Urothelium cell line (cell line): ENCODE measurements at places on chromosomes 1 and 21.

GRCh38 chr1:1437904-1438376 lies 2.5 kb downstream of the VWA1 start:
- DNase-seq, result no peak

- no peak for DNase-seq
Observed at GRCh38 chr1:29679828-29680558, 443.7 kb downstream of the PTPRU start.

DNA sequence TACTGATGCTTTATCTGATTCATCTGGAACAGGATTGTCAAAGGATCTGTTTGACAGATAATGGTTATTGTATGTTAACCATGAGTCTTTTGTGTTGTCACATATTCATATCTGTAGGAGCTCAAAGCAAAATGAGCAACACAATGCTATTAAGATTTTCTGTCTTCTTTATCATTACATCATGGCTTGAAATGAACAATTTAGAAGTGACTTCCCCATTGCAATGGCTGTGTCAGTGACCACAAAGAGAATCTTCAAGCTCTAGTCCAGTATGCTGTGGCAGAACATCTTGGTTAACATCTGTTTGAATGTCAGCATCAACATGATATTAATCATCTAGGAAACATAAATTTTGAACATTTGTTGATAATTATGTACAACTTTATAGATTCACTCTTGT lies 1148.5 kb downstream of the PLA2G4A start:
- no peak for DNase-seq

- DNase-seq, result no peak
Observed at GRCh38 chr1:4126731-4127591, 226.9 kb upstream of the C1orf174 start.

GRCh38 chr1:80633947-80634706 lies 1166.6 kb upstream of the ADGRL2 start:
- DNase-seq, result no peak

GRCh38 chr21:31682620-31683019 lies 23.1 kb downstream of the SOD1 start:
- DNase-seq, result no peak

- DNase-seq, result no peak
Observed at GRCh38 chr1:43976890-43977289, 2.1 kb upstream of the B4GALT2 start.

DNA sequence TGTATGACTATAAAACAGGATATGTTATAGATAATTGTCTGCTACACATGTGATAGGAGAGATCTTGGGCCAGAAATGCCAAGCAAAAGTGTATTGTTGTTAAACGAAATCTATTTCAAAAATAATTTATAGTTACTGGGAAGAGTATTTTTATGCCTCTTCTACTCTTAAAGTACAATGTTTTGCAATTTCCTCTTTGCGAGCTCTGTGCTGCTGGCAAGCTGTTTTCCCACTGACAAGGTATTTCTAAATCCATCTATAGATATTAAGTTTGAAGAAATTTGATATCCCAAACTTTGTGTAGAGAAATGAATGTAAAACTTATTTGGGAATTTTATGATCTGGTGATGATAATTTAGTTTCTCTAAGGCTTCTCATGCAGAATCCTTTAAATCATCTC lies 63.3 kb upstream of the PTGFR start:
- DNase-seq, result no peak

GRCh38 chr1:18320051-18320450 lies 160.7 kb upstream of the KLHDC7A start:
- no peak for DNase-seq

DNA sequence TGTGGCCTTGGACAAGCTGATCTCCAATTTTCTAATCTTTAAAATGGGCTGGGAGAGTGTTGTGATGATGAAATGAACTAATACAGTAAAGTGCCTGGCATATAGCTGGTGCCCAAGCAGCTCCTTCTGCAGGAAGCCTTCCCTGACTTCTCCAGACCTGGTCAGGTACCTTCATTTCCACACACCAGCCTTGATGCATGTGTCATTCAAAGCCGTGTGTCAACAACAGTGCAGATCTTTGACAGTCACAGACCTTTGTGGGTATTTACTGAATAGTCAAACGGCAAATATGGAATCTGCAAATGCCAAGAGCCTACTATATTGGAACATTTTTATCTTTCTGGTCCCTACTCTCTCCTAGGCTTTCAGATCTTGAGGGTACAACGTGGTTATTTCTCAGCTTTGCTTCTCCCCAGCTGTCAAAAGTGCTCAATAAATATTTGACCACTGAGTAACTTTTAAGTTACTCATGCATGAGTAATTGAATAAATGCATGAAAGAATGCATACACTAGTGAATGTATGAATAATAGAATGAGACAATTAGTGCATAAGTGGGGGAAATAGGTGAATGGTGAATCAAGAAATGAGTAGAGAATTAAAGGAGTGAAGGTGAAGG lies 75.4 kb downstream of the MDM4 start:
- DNase-seq, result peak; percentile 36

DNA sequence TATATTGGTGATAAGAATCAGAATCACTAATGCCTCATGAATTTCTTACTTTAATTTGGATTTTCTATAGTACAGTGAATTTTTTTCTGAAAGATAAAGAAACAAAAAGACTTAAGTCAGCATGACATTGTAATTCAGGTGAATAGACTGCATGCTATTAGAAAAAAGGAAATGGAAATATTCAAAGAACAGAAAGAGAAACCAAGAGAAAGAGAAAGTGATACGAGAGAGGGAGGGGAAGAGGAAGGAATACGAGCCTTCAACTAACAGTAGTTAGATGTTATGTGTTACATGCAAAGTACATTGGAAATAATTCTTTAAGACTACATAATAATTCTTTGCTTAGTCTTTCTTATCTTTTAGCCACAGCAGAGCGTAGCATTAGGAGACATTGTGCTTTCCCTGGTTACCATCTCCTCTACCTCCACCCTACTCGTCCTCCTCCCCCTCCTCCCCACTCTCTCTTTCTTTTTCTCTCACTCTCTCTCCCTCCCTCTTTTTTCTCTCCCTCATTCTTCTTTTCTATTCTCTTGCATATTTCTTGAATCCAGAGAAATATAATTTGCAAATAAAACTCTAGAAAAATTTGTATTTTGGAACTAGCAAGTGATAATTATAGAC lies 46.4 kb upstream of the ADGRL4 start:
- DNase-seq, result no peak
